ENCODE measurements at places on chromosomes 5 and 9.
A peak's percentile ranks its signal among the peaks of the same experiment; 100 is the strongest.

DNA sequence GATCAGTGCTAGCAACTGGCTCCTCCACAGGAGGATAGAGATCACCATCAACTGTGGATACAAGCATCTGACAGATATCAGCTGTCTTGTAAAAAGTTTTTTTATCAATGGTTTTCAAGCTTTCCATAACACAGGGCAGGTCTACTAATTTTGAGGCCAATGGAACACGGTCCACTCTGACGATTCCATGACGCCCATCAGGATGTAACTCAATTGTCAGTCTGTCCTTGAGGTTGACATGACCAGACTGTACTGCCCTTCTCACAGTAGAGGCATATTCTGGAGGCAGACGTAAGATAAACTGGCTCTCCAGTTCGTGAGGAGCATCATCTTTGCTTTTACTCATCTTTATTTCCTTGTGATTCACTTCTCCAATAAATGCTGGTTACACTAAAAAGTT is 885 bp downstream of the TAF7 start:
- DNase-seq = no peak

DNA sequence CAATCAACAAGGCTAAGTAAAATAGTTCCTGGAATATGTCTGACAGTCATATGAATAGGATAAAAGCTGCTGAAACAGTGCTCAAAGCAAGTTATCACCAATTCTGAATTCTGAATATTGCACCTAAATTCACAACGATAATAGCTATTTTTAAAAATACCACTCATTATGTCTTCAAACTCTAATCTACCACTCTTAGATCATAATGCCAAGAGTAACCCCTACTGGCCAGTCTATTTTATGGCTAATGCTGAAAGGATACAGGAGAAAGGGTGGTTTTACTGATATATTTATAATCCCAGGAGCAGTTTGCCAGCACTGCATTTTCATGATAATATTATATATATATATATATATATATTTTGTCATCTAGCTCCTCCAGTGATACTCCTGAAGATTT is 232.8 kb downstream of the PDE4D start:
- DNase-seq = no peak

DNA sequence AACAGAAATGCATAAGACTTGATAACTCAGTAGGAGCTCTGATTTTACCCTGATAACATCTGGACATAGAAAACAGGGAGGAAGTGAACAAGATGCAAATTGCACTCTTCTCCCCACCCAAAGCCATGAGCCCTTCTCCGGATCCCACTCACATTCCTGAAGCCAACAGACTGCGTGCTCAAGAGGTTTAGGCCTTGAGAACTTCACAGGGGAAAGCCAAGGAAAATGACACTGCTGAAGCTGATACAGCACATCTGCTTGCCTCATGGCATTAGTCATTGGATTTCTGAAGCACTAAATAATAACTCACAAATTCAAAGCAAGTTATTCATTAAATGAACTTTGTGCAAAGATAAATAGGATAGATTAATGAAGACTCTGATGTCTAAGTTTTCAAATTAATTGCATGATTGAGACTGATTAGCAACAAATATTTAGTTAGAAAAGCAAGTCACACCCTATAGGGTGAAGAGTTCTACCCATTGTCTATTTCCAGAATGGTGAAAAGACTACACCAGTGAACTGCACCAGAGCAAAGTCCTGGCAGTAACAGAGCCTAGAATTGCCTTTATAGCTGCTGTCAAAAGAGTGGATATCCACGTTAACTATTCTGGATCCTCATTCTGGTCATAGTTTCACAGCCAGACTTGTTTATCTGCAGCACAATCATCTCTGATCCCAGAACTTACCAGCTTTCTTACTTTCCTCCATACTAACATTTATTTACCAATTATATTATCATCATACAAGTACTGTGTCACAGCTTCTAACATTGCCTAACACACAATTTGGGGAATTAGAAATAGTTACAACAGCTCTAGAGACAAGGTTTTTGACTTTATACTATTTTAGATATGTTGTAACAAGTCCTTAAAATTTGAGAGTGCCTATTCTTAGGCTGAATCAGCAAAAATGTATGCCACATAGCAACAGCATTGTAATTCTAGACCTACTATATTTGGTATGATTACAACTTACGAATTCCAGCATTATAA is 432.1 kb upstream of the RGMB start:
- DNase-seq = peak; percentile 31

GRCh38 chr9:116193636-116194035 is 40.0 kb downstream of the PAPPA start:
- no peak for DNase-seq

GRCh38 chr5:2141254-2142000 is 258.7 kb upstream of the IRX4 start:
- DNase-seq = no peak

GRCh38 chr9:110877374-110877773 is 160.9 kb downstream of the LPAR1 start:
- no peak for DNase-seq

DNA sequence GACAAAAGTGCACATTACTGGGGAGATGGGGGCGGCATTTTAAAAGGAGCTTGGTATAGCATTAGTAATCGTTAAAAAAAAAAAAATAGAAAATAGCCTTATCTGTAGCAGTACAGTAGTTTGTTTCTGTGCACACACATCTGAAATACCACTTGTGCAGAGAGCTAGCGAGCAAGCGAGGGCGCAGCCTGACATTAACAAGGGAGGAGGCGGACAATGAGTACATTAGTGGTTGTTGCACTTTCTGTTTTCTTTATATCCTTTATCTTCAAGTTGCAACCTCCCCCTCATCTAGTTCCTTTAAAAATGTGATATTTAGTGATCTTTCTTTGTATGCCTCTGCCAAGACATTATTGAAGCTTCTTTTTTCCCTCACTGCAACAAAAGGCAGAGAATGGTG is 880 bp upstream of the PTPDC1 start:
- DNase-seq = no peak

- no peak for DNase-seq
Measured at GRCh38 chr9:132946211-132946610, 1.8 kb upstream of the TSC1 start.

DNA sequence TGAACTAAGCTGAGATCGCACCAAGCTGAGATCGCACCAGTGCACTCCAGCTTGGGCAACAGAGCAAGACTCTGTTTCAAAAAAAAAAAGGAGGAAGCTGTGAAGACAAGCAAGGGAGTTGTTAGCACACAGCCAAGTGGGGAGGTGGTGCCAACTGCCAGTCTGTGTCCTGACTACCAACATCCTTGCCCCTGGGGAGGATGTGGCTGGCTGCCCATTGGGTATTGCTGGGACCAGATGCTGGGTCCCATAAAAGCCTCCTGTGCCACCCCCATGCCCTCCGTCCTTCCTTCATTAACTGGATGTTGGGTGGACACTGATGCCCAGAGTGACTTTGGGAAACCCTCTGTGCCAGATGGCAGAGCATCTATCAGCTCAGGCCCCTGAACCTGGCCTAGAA is 157.1 kb upstream of the COL5A1 start:
- peak; percentile 13 for DNase-seq

- DNase-seq = no peak
Measured at GRCh38 chr5:148932355-148932935, 106.0 kb downstream of the ADRB2 start.

- no peak for DNase-seq
Measured at GRCh38 chr5:109531262-109531661, 121.5 kb upstream of the PJA2 start.

DNA sequence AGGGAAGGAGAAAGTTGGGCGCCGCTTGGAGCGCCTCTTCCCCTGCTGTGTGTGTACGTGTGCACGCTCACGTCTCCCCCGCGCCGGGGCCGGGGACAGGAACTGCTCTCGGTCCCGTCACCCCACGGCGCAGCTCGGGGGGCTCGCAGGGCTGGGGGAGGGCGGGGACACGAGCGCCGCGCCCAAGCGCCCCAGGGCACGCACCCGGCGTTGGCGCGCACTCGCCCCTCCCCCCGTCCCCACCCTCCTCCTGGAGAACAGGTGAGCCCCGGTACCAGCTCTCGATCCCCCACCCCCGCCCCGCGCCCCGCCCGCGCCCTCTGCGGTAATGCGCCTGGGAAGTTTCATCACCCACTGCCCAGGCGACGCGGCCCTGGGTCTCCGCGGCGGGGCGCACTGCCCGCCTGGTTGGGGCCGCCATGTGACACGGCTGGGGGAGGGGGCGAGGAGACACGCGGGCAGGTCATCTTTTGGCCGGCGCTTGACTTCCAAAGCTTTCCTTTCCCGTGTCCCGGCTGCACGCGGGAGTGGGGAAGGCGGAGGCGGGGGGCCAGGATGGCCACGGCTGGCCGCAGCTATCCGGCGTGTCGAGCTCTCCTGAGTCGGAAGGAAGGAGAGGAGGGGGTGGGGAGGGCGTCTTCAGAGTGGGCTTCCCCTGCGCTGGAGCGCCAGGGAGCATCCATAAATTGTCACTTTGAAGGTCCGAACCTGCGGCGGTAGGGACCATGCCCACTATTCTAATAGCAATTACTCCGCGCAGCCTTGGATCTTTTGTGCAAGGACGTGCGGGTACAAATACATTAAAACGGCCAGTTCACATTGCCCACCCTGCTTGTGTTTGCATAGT is 1.5 kb upstream of the STC2 start:
- peak; percentile 62 for DNase-seq

DNA sequence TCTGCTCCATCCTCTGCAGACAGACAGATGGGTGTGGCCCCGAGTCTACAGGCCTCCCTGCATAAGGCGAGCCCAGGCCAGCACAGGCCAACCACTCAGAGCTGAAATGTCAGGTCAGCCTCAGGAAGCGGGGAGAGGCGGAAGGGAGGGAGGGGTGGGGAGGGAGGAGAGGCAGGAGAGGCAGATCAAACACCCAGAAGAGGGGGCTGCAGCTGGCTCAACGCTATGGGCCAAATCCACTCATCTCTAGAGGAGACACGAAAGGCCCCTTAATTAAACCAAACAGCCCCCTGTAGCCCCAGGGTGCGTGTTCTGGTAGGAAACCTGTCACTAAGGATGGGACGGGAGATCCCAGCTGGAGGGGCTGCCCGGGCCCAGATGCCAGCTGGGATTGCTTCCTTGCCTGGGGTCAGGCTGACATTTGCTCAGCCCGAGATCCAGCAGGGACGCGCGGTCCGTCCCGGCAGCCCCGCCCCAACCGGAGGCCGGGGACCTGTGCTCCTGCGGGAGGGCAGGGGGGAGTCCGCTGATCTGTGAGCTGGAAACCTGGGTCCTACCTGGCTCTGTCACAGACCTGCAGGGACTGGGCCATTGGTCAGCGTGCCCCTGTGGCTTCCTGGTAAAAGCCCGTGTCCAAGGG is 97.2 kb upstream of the SARDH start:
- no peak for DNase-seq
